Activated T-cell treated with anti-CD3 and anti-CD28 coated beads, Interleukin-2, amount 50 U/mL, for 24 hours (primary cell): ENCODE measurements at places on chromosomes 7 and 10.
A peak's percentile ranks its signal among the peaks of the same experiment; 100 is the strongest.

- no peak for DNase-seq
These were observed 457.9 kb upstream of the TPK1 start for GRCh38 chr7:145293754-145294153.

GRCh38 chr7:144027974-144028373 is 20.8 kb upstream of the OR2A5 start:
- no peak for DNase-seq

DNA sequence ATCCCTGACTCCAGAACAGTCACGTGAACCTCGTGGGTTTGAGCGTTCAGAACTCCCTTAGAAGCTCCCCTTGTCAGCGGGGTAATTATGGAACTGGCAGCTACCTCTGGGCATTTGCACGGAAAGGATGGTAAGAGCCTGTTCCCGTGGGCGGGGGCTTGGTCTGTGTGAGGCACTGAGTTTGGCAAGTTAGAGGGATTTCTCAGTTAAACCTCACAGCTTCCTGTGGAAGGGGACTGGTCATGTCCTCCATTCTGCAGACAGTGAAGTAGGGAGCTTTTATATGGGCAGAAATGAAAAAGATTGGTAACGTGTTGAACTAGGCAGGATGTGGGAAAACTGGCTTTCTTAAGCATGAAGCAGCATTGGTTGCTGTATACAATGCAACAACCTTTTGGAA is 16.0 kb downstream of the PALD1 start:
- peak; percentile 52 for DNase-seq

- no peak for DNase-seq
These were observed 273.9 kb downstream of the RPS24 start for GRCh38 chr10:78307576-78307975.

- DNase-seq: no peak
These were observed 86.2 kb downstream of the ZRANB1 start for GRCh38 chr10:125027871-125028869.

DNA sequence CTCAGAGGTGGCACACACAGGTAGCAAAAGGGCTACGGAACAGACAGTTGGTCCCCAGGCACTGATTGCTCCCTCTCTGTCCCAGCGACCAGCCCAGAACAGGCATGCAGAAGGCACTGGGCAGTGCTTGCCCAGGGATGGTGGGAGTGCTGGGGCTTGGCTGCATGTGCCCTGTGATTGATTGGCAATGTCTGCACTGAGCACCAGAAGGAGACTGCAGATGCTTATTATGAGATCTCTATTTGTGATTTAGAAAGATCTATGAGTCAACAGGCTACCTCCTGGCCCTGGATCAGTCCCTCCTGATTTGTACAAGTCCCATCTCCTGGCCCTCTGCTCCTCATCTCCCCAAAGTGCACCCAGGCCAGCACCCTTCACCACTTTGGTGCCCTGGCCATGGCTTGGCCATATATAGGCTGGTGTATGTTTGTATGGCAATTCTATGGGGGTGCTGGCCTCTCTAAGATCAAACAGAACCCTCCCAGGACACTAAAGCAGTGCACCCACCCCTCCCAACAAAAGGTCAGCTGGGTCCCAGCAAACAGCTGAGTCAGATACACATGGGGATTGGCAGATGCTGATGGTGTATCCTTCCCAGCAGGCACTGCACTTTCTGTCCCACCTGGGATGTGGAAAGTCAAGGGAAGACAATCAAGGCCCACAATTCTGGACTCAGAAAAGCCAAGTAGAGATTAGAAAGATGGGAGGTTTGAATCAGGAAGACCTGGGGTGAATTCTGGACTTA is 30.9 kb downstream of the CAMK2B start:
- peak; percentile 13 for DNase-seq

GRCh38 chr7:131781-132482 is 60.4 kb upstream of the FAM20C start:
- DNase-seq: no peak

DNA sequence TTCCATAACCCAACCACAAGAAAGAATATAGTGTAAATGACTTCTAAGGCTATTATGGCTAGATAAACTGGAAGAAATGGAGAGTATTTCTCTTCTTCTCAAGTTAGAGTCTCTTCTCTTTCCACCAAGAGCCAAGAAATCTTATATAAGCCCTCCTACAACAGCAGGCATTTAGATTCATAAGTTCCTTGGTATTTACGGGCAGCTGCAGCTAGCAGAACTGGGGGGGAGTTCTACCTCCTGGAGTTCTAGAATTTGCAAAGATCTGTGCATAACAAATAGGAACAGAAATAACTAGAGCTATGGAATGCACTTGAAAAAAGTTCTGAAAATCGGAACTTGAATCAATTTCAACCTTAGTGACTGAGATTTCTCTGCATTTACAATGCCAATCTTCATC is 715.2 kb upstream of the GRM3 start:
- no peak for DNase-seq

- DNase-seq: no peak
These were observed 29.6 kb downstream of the CAV1 start for GRCh38 chr7:116554436-116554835.

- no peak for DNase-seq
These were observed 18.8 kb downstream of the PTPRZ1 start for GRCh38 chr7:121891731-121892130.

- DNase-seq: no peak
These were observed 146.3 kb downstream of the DIP2C start for GRCh38 chr10:543131-543530.

GRCh38 chr10:133353202-133353959 is 4.4 kb downstream of the FUOM start:
- no peak for DNase-seq

- DNase-seq: no peak
These were observed 44.4 kb downstream of the MYPN start for GRCh38 chr10:68153473-68154210.

DNA sequence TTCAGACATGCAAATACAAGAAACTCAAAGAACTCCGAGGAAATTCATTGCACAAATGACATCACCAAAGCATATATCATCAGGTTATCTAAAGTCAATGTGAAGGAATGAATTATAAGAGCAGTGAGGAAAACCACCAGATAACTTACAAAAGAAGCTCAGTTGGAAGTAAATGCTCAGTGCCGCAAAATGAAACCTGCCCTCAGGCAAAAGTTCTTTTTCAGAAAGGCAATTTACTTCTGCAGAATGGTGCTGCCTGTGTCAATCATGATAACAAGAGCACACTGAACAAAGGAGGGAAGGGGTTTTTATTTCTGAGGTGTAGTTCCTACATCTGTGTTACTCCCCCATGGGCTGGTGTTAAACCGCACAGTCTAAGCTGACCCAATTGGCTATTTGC is 550.6 kb upstream of the SEMA3D start:
- DNase-seq: no peak

GRCh38 chr10:132356621-132357195 is 24.7 kb downstream of the LRRC27 start:
- no peak for DNase-seq
